ENCODE measurements at places on chromosomes 11 and 22.

DNA sequence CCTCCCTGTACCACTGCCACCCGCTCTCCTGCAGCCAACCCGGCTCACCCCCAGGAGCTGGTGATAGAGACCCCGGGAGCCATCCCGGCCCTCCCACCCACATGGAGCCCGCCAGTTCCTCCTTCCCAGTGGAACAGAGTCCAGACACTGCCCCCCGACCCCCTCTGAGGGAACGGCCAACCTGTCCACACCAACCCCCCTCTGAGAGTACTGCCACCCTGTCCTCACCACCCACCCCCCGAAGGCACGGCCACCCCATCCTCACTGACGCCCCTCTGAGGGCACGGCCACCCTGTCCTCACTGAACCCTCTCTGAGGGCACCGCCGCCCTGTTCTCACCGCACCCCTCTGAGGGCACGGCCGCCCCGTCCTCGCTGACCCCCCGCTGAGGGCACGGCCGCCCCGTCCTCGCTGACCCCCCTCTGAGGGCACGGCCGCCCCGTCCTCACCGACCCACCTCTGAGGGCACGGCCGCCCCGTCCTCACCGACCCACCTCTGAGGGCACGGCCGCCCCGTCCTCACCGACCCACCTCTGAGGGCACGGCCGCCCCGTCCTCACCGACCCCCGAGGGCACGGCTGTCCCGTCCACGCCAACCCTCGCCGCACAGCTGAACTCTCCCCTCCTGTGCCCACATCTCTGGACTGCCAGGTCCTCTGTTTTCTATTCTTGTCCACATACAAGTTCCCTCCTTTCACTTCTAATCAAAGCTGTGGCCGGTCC, 18.0 kb downstream of the TOLLIP start:
- no peak for DNase-seq

DNA sequence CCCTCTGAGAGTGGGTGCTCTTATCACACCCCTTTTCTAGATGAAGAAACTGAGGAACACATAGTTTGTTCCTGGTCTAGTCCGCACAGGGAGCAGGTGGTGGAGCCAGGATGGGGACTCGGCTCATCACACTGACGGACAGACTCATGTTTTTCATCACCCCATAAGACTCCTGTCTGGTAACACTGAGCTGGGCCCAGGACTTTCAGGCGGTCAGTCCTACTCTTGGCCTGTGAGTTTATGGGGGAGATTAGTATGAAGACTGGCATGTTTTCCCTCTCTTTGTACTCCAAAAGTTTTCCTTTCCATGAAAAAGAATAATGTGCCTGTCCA, 160.8 kb downstream of the LDLRAD3 start:
- no peak for DNase-seq

DNA sequence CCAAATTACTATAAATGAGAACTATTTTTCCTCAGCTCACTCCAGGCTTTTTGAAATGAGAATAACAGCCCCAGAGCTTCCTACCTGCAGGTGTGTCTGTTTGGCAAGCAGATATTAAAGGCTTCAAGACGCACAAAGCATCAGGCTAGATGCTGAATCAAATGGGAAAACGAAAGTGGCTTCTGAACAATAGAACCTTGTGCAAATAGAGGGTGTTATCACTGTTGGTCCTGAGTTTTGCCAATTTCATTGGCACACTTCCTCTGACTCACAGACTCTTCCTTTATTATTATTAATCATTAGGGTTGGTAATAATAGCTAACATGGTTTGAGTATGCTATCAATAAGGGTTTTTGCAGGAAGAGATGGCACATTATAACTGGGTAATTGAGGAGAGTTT, 13.4 kb downstream of the SYT13 start:
- DNase-seq: no peak

DNA sequence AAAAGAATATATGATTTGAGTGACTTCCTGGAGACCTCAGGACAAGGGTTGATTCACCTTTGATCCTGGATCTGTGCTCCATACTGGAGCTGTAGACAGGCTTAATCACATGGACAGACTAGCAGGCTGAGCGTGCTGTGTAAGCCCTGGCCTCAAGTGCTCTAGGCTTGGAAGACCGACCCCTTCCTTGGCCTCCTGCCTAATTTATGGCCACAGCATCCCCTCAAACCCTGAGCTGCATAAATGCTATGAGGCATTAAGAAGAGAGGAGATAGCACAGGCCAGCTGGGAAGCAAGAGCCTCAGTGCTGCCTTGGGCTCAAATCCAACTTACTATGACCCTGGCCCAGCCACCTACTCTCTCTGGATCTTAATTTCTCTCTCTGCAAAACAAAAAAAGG, 385.1 kb downstream of the BUD13 start:
- DNase-seq: peak; percentile 18

DNA sequence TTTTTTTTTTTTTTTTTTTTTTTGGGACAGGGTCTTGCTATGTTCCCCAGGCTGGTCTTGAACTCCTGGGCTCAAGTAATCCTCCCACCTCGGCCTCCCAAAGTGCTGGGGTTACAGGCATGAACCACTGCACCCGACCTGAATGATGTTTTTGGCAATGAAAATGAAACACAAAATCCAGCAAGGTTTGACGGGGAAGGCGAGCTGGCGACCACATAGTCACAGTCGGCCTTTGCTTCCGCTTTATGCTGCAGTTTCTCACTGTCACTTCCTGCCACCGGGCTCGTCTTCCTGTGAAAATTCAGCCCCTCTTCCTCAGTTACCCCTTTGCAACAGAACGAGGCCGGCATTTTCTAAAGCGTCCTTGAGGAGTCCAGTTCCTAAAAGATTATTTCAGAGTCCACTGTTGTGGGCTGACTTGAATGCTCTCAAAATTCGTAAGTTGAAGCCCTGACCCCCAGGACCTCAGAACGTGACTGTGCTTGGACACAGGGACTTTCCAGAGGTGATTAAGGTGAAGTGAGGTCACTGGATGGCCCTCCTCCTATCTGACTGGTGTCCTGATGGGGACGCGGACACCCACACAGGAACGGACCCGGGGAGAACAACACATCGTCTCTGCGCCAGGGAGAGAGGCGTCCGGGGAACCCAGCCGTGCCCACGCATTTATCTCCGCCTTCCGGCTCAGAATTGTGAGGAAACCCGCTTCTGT, 2.9 kb upstream of the BID start:
- no peak for DNase-seq

- DNase-seq: no peak
Observed at GRCh38 chr11:123206791-123207434, 11.9 kb upstream of the CLMP start.

GRCh38 chr11:24653901-24654300, 157.0 kb downstream of the LUZP2 start:
- no peak for DNase-seq

DNA sequence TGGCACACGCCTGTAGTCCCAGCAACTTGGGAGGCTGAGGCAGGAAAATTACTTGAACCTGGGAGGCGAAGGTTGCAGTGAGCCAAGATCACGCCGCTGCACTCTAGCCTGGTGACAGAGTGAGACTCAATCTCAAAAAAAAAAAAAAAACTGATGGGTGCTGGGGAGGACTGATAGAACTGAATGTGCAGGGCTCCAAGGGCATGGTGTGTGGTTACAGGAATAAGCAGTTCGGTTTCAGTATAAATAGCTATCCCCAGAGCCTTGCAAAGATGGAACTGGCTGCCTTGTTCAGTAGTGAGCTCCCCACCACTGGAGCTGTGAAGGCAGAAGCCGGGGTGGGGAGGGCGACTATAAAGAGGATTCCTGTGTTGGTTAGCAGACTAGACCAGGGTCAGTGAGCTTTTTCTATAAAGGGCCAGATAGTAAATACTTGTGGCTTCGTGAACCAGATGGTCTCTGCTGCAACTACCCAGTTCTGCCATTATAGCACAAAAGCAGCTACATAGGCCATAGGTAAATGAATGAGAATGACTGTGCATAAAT, 5.9 kb downstream of the TOM1 start:
- no peak for DNase-seq

DNA sequence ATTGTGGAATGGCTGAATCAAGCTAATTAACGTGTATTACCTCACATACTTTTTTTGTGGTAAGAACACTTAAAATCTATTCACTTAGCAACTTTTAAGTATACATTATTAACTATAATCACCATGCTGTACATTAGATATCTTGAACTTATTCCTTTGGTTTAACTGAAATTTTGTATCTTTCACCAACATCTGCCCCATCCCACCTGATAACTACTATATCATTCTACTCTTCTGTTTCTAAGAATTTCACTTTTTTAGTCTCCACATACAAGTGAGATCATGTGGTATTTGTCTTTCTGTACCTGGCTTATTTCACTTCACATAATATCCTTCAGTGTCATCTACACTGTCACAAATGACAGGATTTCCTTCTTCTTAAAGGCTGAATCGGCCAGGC, 17.1 kb upstream of the VWA5A start:
- DNase-seq: no peak

DNA sequence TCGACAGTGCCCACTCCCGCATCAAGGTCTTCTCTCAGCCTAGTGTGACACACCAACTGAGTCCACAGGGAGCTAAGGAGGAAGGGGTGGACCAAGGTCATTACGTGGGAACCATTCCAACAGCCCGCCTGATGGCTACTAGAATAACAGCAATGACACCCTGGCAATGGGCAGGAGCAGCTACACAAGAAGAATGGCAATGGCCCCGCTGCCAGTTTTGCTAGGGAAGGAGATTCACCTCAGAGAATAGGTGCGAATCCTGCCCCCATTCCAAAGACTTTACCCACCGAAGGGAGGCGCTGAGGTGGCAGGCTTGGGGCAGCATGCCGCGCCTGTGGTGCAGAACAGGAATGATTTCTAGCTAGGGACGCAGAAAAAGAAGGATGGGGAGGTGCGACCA, 9.1 kb downstream of the WT1 start:
- no peak for DNase-seq

- no peak for DNase-seq
Observed at GRCh38 chr11:12968826-12969225, 40.3 kb upstream of the RASSF10 start.

- DNase-seq: no peak
Observed at GRCh38 chr11:18312012-18312411, 9.9 kb downstream of the HPS5 start.

Measured in right lung (tissue), 10 donors.